ENCODE measurements at places on chromosomes 5 and 9. TPM values are rescaled to one million over a fixed set of nuclear protein-coding genes. Genes with fewer than 3 reads are reported as not detected.

- no peak for DNase-seq
Measured at GRCh38 chr5:96616801-96617200, 45.4 kb upstream of the CAST start.

The PCDHB4 gene
- total RNA-seq = 2.4 TPM

GRCh38 chr5:7705261-7705660 is 145.7 kb downstream of the CFAP90 start:
- DNase-seq = no peak

GRCh38 chr9:12955510-12956163 is 180.8 kb downstream of the LURAP1L start:
- DNase-seq = no peak
